Melanocyte of skin (primary cell): ENCODE measurements at places on chromosomes 1 and 21. TPM values are rescaled to one million over a fixed set of nuclear protein-coding genes. Genes with fewer than 3 reads are reported as not detected.

Gene PLXNA2
- under 0.01 and 0.73 TPM in 2 replicates for total RNA-seq

Gene GPN2
- 6.2 and 14.5 TPM in 2 replicates for total RNA-seq

Gene SERPINC1
- not detected in 2 replicates for total RNA-seq

Gene CELA2B
- total RNA-seq = not detected in 2 replicates

Gene ACTN2
- 0.33 and 2.2 TPM in 2 replicates for total RNA-seq

Gene TAS1R1
- not detected in 2 replicates for total RNA-seq

Gene TTC39A
- 1.00 and 1.5 TPM in 2 replicates for total RNA-seq

Gene RASAL2
- total RNA-seq = 32.0 and 36.3 TPM in 2 replicates
